ENCODE measurements at places on chromosomes 11 and 22.

- DNase-seq, result no peak
- peaks cover 28% of the 10 kb centered on the region for H3K4me1 ChIP-seq
- no peak overlapping the region for H3K4me3 ChIP-seq
- peaks cover 13% of the 10 kb centered on the region for H3K36me3 ChIP-seq
- no peaks in the 10 kb centered on the region for H3K27me3 ChIP-seq
Observed at GRCh38 chr22:19717181-19717580, 2.9 kb downstream of the SEPTIN5 start.

- no peaks in the 10 kb centered on the region for H3K4me1 ChIP-seq
- H3K36me3 ChIP-seq, result no peaks in the 10 kb centered on the region
- H3K4me3 ChIP-seq, result no peak overlapping the region
- DNase-seq, result no peak
- no peak overlapping the region for H3K27ac ChIP-seq
Observed at GRCh38 chr11:117498791-117499190, 171.1 kb downstream of the CEP164 start.

DNA sequence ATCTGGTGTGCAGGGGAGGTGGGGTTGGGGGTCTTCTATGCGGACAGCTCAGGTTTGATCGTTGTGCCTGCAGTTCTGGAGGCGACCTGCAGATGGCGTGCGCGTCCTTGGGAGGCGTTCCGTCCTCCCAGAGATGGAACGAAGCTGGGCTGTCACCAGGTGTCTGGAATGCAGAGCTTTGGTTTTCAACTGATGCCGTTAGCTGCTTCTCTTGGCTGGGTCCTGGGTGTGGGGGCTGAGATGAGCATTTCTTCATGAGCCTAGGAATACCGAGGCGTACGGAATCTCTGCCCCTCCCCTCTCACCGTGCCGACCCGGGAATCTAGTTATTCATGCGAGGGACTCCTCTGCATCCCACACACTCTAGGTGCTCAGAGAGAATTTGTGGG, 98.6 kb downstream of the CEP164 start:
- H3K27ac ChIP-seq, result no peak overlapping the region
- no peaks in the 10 kb centered on the region for H3K27me3 ChIP-seq
- peak; percentile 65 for DNase-seq
- H3K4me1 ChIP-seq, result no peaks in the 10 kb centered on the region
- H3K36me3 ChIP-seq, result no peaks in the 10 kb centered on the region
- no peak overlapping the region for H3K4me3 ChIP-seq

DNA sequence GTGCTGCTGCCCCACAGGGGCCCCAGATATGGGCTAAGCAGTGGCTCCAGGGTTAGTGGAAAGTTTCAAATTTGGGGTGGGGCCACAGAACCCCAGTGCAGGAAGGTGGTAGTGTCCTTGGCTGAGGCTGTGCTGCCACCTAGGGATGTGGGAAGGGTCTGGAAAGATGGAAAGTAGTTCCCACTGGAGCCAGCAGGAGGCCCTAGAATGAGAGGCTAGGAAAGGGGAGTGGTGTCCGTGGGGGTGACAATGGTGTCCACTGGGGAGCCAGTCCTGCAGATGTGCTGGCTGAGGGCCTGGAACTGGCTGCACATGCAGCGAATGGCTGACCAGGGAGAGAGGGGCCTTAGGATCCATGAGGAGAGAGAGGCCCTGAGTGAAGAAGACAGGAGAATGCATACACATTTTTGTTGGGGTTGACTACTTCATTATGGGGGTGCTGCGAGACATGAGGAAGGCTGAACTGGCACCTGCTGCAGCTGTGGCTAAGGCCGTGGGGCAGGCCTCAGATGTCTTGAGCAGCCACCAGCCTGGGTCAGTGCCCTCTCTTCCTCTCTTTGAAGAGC, 21.1 kb downstream of the RFPL3 start:
- H3K4me3 ChIP-seq, result no peak overlapping the region
- peaks cover 6% of the 10 kb centered on the region for H3K27me3 ChIP-seq
- H3K27ac ChIP-seq, result no peak overlapping the region
- no peaks in the 10 kb centered on the region for H3K4me1 ChIP-seq

- H3K27ac ChIP-seq, result no peak overlapping the region
- no peaks in the 10 kb centered on the region for H3K36me3 ChIP-seq
- no peaks in the 10 kb centered on the region for H3K4me1 ChIP-seq
- no peak overlapping the region for H3K4me3 ChIP-seq
Observed at GRCh38 chr11:7844521-7844920, 47.8 kb upstream of the OR5P2 start.

GRCh38 chr11:106410902-106411301, 333.4 kb downstream of the AASDHPPT start:
- H3K4me1 ChIP-seq, result no peaks in the 10 kb centered on the region
- H3K4me3 ChIP-seq, result no peak overlapping the region
- no peak overlapping the region for H3K27ac ChIP-seq
- no peak for DNase-seq

DNA sequence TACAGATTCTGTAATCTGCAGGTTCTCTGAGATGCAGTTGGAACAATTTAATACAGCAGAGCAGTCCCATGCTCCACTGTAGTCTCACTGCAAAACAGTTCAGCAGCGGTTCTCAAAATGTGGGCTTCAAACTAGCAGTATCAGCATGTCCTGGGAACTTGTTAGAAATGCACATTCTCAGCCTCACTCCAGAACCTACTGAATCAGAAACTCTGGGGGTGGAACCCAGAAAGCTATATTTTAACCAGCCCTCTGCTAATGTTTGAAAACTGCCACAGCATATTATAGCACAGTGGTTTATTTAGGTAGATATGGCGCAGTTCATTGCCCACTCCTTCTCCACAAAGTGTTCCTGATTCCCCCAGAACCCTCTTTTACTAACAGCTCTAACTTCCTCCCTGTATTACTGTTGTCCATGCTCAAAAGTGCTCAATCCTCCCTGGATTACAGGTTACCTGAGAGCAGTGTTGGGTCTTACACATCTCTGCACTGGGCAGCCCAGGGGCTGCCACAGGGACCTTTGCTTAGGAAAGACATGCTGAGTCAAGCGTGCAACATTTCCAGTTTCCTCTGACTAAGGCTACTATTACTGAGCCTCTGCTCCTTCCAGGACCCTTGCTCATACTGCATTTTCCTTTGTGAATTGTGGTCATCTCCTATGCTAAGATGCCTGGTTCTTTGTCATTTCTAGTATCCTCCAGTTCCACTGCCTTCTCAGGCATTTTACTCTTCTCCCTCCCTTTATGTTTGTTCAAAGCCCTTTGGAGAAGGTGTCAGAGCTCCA, 7.7 kb upstream of the DGAT2 start:
- H3K27me3 ChIP-seq, result no peaks in the 10 kb centered on the region
- H3K4me1 ChIP-seq, result no peaks in the 10 kb centered on the region
- no peak overlapping the region for H3K4me3 ChIP-seq
- H3K27ac ChIP-seq, result no peak overlapping the region

- H3K36me3 ChIP-seq, result peaks cover 20% of the 10 kb centered on the region
- H3K27me3 ChIP-seq, result no peaks in the 10 kb centered on the region
- H3K27ac ChIP-seq, result no peak overlapping the region
- DNase-seq, result no peak
- H3K4me1 ChIP-seq, result peaks cover 13% of the 10 kb centered on the region
- no peak overlapping the region for H3K4me3 ChIP-seq
Observed at GRCh38 chr22:48494256-48494967, 1333.3 kb downstream of the BRD1 start.

DNA sequence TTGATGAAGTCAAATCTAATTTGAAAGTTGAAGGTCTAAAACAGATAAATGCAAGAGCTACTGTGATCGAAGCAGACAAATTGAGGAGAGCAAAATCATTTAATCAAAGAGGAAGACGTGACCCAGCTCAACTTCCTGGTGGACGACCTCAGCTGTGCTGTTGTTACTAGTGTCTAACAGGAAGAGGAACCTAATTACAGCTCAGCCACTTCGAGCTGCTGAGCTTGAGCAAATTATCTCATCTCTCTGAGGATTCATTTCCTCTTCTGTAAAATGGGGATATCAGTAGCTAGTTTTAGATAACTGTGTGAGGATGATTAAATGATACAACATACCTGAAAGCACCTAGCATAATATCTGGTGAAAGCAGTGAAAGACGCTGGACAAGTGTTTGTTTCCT, 48.6 kb upstream of the OLFML1 start:
- H3K36me3 ChIP-seq, result no peaks in the 10 kb centered on the region
- H3K27me3 ChIP-seq, result no peaks in the 10 kb centered on the region
- H3K4me1 ChIP-seq, result peaks cover 21% of the 10 kb centered on the region
- peak overlapping the region; percentile 79 for H3K27ac ChIP-seq
- no peak overlapping the region for H3K4me3 ChIP-seq

GRCh38 chr11:76919467-76919866, 58.7 kb downstream of the ACER3 start:
- H3K4me3 ChIP-seq, result no peak overlapping the region
- H3K36me3 ChIP-seq, result no peaks in the 10 kb centered on the region
- H3K4me1 ChIP-seq, result peaks cover 7% of the 10 kb centered on the region
- no peak overlapping the region for H3K27ac ChIP-seq

DNA sequence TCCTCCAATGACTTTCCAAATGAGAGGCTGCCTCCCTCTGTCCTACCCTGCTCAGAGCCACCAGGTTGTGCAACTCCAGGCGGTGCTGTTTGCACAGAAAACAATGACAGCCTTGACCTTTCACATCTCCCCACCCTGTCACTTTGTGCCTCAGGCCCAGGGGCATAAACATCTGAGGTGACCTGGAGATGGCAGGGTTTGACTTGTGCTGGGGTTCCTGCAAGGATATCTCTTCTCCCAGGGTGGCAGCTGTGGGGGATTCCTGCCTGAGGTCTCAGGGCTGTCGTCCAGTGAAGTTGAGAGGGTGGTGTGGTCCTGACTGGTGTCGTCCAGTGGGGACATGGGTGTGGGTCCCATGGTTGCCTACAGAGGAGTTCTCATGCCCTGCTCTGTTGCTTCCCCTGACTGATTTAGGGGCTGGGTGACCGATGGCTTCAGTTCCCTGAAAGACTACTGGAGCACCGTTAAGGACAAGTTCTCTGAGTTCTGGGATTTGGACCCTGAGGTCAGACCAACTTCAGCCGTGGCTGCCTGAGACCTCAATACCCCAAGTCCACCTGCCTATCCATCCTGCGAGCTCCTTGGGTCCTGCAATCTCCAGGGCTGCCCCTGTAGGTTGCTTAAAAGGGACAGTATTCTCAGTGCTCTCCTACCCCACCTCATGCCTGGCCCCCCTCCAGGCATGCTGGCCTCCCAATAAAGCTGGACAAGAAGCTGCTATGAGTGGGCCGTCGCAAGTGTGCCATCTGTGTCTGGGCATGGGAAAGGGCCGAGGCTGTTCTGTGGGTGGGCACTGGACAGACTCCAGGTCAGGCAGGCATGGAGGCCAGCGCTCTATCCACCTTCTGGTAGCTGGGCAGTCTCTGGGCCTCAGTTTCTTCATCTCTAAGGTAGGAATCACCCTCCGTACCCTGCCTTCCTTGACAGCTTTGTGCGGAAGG, 2.9 kb downstream of the APOC3 start:
- no peak overlapping the region for H3K27ac ChIP-seq
- no peaks in the 10 kb centered on the region for H3K27me3 ChIP-seq
- H3K4me1 ChIP-seq, result peaks cover 12% of the 10 kb centered on the region
- DNase-seq, result no peak
- H3K36me3 ChIP-seq, result no peaks in the 10 kb centered on the region
